ENCODE measurements at places on chromosomes 2 and 18.

DNA sequence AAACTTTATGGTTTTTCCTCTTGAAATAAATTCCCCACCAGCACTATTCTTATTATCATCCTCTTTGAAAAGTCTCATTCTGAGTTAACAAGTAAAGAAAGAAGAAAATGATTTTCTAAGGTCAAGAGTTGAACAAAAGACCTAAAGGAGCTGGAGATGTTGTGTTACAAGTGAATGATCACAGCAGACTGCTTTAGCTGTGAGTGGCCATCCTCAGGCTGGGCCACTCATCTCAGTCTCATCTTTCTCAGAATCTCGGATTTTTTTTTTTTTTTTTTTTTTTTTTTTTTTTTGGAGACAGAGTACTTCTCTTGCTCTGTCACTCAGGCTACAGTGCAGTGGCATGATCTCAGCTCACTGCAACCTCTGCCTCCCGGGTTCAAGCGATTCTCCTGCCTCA, 133.3 kb downstream of the CDH2 start:
- no peak for DNase-seq

- DNase-seq, result no peak
Observed at GRCh38 chr18:69636529-69637301, 236.0 kb downstream of the DOK6 start.

DNA sequence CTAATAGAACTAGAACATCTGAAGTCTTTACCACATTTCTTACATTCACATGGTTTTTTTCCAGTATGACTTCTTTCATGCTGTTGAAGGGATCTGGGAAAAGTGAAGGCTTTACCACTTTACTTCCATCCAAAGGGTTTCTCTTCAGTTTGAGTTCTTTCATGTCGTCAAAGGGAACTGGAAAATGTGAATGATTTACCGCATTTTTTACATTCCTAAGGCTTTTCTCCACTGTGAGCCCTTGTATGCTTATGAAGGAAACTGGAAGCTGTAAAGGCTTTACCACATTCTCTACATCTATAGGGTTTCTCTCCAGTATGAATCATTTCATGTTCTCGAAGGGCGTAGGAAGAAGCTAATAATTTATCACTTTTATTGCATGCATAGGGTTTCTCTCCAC, 46.7 kb downstream of the NBEAL1 start:
- DNase-seq, result no peak

GRCh38 chr18:4639628-4640310, 184.7 kb upstream of the DLGAP1 start:
- peak; percentile 13 for DNase-seq

DNA sequence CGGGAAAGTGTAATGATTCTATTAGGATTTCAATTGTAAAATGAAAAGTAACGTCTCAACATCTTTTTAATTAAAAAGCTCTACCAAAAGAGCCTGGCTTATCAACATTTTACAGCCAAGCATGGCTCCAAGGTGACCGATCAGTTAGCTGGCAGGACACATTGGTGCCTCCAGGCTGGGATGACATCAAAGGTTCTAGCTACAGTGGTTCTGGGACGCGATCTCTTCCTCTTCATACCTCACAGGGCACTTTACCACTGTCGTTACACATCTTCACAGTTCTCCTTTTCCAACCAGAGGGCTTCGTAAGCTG, 693 bp downstream of the ORC2 start:
- DNase-seq, result no peak

GRCh38 chr2:54750040-54750439, 26.6 kb downstream of the EML6 start:
- DNase-seq, result no peak

DNA sequence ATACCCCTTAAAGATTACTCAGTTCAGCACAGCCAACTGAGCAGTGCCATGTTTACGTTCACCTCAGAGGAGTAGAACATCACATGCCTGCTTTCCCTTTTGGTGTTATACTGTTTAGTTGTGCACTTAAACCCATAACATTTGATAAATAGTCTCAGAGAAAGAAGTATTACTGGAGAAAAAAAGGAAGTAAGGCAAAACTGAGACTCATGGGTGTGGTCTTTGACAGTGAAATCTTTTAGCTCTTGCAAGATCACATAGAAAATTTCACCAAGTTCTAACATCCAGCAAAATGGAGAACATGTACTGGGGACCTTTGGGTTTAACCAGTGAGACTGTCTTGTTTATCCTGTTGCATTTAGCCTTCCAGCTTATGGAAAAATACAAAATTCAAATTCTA, 5.6 kb downstream of the TANK start:
- DNase-seq, result no peak

- no peak for DNase-seq
Observed at GRCh38 chr18:12405066-12405465, 2.7 kb upstream of the PRELID3A start.

DNA sequence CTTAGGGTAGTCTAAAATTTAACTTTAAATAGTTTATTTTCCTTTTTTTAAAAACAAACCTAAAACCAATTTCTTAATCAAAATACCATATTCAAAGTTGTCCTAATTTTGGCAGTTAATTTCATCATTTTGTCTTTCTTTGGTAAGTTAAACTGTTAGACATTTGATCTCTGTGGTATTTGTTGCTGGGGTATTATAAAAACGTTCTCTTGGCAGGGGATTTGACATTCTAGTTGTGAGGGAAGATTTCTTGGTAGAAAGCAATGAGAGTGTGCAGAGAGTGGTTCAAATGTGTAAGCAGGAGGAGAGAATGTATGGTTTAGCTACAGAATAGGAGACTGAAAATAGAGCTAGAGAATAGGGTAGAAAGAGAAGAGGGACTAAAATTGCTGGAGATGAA, 14.6 kb downstream of the GULP1 start:
- no peak for DNase-seq

GRCh38 chr2:47551800-47552525, 149.0 kb downstream of the MSH2 start:
- no peak for DNase-seq

- peak; percentile 36 for DNase-seq
Observed at GRCh38 chr2:17470855-17471641, 47.2 kb downstream of the RAD51AP2 start.

DNA sequence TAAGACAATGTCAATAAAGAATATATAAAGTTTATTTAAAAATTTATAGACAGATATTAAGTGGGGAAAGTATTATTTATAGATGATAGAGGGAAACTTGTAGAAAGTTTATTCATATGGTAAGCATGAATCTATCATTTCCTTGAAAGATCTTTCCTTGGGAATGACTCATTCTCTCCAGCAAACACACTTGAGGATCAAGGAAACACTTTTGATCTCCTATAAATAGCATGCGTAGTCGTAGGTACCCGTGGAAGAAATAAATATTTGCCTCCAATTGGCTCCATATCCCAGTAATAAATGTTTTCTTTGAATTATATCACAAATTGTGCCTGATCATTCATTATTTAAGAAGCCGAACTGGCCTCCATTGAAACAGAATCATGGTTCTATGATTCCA, 483.4 kb downstream of the RNF144A start:
- no peak for DNase-seq

- no peak for DNase-seq
Observed at GRCh38 chr2:231321556-231322334, 73.8 kb upstream of the B3GNT7 start.

- DNase-seq, result no peak
Observed at GRCh38 chr2:84486441-84487115, 27.5 kb upstream of the SUCLG1 start.

- DNase-seq, result no peak
Observed at GRCh38 chr2:149857344-149857743, 269.8 kb upstream of the MMADHC start.

DNA sequence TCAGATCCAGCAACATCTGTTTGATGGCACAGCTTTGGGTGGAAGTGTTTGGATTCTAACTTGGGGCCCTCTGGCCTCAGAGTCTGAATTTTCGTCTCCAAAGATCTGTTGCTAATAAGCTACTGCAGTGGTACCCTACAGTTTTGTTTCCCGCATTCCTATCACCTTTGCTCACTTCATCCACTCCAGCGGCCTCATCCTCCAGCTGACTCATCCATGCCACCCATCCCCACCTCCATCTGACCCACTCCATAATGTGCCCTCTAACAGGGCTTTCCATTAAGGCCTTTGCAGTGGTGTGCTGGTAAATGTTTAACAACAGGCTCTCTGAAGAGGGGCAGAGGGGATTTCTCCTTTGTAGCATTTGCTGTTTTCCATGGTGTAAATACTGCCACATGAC, 225.5 kb downstream of the TGIF1 start:
- no peak for DNase-seq

DNA sequence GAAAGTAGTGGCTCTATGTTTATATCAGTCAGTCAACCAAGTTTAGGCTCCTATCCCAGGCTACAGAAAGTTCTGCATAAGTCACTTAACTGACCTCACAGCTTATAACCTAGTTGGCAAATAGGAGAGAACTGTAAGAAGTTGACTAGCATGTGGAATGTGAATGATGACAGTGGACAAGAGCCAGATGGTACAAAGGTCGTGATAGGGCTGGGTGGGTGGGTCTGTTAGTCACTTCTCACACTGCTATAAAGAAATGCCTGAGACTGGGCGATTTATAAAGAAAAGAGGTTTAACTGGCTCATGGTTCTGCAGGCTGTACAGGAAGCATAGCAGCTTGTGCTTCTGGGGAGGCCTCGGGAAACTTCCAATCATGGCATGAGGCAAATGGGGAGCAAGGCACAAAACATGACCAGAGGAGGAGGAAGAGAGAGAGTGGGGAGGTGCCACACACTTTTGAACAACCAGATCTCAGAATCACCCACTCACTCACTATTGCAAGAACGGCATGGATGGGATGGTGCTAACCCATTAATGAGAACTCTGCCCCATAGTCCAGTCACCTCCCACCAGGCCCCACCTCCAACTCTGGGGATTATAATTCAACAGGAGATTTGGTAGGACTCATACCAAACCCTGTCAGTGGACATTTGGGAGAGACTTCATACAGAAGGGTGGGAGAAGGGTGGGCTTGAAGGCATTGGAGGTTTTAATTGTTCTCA, 68.8 kb downstream of the LTBP1 start:
- no peak for DNase-seq

- no peak for DNase-seq
Observed at GRCh38 chr2:99552529-99552928, 62.7 kb upstream of the REV1 start.

DNA sequence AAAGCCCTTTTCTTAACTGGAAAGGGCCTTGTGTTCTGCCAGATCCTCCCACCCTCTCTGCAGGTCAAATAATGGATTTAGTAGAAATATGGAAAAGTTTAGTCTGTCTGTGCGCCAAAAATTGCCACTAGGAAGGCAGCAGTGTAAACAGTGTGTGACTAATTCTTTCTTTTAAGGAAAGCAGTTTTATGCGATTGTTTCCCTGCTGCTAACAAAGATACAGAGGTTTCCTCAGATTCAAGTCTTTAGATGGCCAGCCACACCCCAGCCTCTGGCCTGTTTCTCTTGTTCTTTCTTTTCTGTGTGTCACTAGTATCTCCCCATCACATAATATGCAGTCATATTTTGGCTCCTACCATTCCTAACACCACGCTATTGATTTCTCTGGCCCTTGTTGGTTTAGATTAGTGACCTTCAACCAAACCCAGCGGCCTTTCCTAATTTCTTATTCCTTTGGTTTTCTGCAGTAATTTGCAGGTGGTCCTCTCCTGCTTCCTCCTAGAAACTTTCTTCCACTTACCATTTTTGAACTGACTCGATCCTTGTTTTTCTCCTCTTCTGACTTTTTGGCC, 157.4 kb downstream of the LTBP1 start:
- DNase-seq, result no peak

- no peak for DNase-seq
Observed at GRCh38 chr18:57984490-57985115, 59.4 kb upstream of the NEDD4L start.

- no peak for DNase-seq
Observed at GRCh38 chr2:32478889-32479620, 122.2 kb downstream of the BIRC6 start.

GRCh38 chr2:121476684-121477083, 54.0 kb upstream of the RNU4ATAC start:
- no peak for DNase-seq

GRCh38 chr2:96163415-96163767, 18.2 kb upstream of the DUSP2 start:
- no peak for DNase-seq

- no peak for DNase-seq
Observed at GRCh38 chr18:498931-499775, 1.3 kb downstream of the COLEC12 start.

DNA sequence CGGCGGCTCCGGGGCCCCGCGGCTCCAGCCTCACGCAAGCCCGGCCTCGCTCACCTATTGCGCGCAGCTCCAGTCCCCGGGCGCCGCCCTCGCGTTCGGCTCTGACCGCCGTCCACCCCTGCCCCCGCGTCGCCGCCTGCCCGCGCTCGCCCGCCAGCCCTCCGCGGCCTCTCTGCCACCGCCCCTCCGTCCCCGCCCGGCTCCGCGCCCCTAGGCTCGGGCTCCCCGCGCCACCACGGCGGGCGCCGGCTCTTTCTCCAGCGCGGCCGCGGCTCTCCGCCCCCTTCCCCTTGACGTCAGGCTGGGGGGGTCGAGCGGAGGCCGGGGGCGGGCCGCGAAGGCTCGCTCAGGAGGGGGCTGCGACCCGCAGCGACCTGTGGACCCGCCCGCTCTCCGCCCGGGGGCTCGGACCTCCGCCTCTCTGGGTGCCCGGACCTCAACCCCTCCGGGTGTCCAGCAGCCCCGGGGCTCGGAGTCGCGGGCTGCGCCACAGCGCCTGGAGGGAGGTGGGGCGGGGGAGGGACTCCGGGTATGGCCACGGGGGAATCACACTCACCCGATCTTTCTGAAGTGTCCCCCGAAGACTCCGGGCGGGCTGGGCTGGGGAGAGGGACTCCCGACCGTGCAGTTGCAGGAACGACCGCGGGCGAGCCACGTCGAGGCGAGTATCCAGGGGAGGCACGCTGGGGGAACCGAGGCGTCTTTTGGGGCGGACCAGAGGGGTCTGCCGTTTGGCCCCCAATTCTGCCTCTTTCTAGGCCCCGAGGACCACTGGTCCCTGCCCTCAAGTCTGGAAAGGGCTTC, at the start of gene SEMA4C:
Gene SEMA4C (minus strand): TSS at position 259 of the 804 bp plus-strand sequence. CDS start 2,194 bp downstream, outside the sequence.
- no peak for DNase-seq

DNA sequence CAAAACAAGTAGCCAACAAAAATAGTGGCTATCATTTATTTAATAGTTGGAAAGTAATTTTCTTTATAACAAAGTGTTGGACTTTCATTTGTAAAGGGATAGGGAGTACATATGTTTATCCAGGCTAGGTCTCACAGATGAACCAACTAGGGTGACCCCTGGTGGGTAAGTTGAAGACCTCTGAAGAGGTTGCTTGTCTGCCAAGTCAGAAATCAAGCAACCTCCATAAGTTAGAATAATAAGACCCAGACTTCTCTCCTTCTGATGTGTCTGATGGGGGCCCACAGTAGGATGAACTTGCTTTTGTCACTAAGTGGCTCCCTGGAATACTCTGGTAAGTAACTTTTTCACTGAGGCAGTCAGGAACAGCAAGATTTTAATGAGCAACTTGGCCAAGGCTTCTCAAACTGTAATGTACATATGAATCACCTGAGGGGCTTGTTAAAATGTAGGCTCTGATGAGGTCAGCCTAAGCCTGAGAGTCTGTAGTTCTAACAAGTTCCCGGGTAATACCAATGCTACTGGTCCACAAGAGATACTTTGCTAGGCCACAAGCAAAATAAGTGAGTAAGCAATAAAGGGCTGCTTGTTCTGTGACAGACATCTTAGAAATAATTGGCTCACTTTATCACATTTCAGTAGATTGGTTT, 319.6 kb downstream of the PIK3C3 start:
- no peak for DNase-seq

- no peak for DNase-seq
Observed at GRCh38 chr2:104851291-104852089, 2.4 kb upstream of the POU3F3 start.
